LNCaP clone FGC (cell line): ENCODE measurements at places on chromosomes 3 and 15.

DNA sequence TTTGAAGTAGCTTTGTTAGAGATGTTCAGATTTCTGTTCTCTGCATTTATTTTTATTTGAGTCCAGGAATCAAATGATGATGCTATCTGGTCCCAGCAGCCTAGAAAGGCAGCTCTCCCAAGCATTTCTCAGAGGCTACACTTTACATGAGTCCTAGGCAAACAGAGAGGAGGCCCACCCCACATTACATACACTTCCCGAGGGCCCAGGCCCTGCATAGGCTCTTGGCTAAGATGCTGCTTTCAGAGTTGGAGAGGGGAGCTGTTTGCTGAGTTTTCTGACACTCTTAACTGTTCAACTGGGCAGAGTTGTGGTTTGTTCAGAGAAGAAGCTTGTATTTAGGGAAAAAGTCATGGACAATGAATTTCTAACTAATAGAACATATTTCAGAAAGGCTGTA, 117.9 kb upstream of the RGMA start:
- DNase-seq: no peak

DNA sequence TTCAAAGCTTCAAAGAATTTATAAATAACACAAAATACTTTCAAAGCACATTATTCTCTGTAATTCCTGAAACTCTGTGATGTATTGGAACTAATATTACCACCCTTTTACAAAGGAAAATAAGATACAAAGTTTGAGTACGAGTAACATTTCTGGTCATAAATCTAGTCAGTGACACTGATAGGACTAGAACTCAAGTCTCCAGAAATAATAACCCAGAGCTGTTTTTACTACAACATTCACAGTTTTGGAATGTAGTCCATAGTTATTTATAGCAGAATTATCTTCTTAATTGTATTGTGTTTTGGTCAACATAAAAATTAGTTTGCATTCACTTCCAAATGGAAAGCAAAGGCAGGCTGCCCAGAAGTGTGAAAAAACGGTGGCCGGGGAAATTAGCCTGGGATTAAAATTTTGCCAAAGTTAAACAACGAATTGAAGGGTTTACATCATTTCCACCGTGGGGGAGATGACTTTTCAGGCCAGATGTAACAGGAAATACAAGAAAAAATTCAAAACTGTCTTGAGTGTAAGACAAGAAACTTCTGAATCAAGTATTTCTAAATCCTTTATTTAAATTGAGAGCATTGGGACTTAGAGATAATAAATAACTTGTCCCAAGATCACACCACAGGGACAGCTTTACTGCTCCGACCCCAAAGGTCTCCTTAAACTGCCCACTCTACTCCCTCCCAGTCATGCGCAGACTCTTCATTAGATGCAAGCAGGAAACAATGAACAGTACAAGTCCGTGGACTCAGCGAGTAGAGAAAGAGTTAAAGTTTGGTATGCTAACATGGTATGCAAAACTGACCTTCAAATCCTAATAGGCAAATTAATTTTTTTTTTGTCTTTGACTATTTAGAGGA, 74.3 kb upstream of the VGLL4 start:
- DNase-seq: no peak

DNA sequence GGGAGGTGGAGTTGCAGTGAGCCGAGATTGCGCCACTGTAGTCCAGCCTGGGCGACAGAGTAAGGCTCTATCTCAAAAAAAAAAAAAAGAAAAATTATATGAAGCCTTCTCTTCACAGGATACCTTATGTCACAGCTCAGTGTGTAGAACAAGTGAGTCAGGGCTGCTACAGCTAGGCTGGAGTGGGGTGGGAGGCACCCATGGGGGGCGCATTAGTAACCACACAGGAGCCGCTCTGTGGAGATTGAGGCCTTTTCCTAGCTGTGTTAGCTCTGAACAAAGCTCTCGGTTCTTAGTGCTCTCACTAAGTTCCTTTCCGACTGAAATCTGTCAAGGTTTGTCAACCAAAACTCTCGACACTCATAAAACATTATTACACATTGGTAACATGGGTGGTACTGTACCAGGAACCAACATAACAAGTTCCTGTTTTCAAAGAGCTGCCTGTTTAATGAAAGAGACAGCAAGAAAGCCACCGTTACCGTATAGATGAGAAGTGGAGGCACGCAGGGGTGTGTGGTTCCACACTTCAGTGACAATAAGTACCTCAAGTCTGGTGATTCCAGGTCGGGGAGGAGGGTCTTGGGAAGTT, 4.5 kb downstream of the LRRC31 start:
- DNase-seq: no peak

- DNase-seq: no peak
These were observed 21.5 kb upstream of the SPTSSB start for GRCh38 chr3:161392853-161393252.

DNA sequence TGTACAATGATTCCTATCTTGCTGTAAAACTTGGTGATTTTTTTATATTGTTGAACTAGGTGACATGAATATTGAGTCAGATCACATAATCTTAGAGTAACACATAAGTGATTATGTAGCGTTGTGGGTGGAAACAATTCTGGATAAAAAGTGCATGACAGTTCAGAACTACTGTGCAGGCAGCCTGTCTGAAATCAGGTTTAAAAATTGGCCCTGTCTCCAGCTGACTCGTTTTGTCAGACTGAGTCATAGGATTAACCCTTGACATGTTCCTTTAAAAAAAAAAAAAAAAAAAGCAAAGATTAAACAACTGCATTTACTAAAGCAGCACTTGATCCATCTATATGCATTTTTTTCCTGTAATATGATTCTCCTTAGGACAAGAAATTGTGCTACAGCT, 160.0 kb upstream of the CGNL1 start:
- DNase-seq: no peak

GRCh38 chr3:24229468-24230221, 265.0 kb downstream of the THRB start:
- no peak for DNase-seq

- DNase-seq: no peak
These were observed 13.5 kb upstream of the AADAC start for GRCh38 chr3:151800431-151800830.

DNA sequence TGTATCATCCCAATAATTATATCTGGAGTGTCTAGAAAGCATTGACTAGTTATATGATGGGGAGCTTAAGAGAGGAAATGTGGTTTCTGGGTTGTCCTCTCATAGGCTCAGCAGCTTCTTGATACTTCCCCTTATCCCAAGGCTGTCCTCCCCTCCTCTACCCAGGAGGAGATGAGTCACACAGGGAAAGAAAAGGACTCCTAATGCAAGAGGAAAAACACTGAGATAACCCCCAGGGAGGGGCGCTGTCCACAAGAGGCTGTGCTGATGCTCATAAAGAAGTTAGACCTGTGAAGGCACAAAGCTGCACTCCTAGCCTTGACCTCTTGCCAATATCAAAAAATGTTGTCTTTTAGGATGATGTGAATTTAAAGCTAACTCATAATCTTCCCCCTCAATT, 28.8 kb upstream of the GYG1 start:
- DNase-seq: no peak
